ENCODE measurements at places on chromosomes 7 and 10.
A peak's percentile ranks its signal among the peaks of the same experiment; 100 is the strongest.

GRCh38 chr7:77714195-77714594 is 17.9 kb downstream of the RSBN1L start:
- DNase-seq = no peak

- DNase-seq = no peak
These were observed 500.6 kb upstream of the IGFBP3 start for GRCh38 chr7:46421441-46422230.

GRCh38 chr7:78510580-78511188 is 712.1 kb downstream of the PHTF2 start:
- peak; percentile 73 for DNase-seq

DNA sequence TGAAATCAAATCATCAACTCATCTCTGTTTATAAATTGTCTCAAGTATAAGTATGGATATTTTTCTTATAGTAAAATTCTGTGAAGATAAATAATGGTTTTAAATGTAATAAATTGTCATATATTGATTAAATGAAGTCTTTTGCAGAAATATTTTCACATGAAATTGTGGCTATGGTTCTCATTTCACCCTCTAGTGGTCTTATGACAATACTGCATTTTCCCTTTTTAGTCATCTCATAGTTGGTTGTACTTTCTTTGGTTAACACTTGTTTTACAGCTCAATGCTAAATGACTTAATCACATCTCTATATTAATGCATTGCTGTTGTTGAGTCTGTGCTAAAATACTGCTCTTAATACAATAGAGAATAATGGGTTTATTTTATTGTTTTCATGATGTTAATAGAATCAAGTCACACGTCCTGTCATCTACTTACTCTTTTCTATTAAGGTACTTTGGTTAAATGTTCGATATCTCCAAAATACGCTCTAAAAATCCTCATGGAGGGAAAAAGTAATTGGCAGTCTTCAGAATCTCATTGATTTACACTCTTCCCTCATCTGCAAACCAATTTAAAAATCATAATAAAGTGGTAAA is 38.0 kb upstream of the CACNA2D1 start:
- peak; percentile 28 for DNase-seq

Measured in NCI-H524 (cell line).